ENCODE measurements at places on chromosomes 2 and 18. TPM values are rescaled to one million over a fixed set of nuclear protein-coding genes. Genes with fewer than 3 reads are reported as not detected.

The SH3RF3 gene
- total RNA-seq, result 3.4 TPM

The MEP1B gene
- not detected for total RNA-seq

The PRKAG3 gene
- total RNA-seq, result not detected

The CENPA gene
- 7.7 TPM for total RNA-seq

The RAX gene
- not detected for total RNA-seq

The LRRC30 gene
- total RNA-seq, result not detected

The C2orf66 gene
- not detected for total RNA-seq

The ADD2 gene
- not detected for total RNA-seq

The PLEK gene
- total RNA-seq, result under 0.01 TPM

The CLEC4F gene
- not detected for total RNA-seq

The GAL3ST2 gene
- total RNA-seq, result not detected

The DYNAP gene
- not detected for total RNA-seq

The ACMSD gene
- not detected for total RNA-seq

The MAPK4 gene
- total RNA-seq, result not detected

The GPR155 gene
- 4.4 TPM for total RNA-seq

The TRIM43 gene
- not detected for total RNA-seq

The GRHL1 gene
- 0.56 TPM for total RNA-seq

The KRTCAP3 gene
- total RNA-seq, result not detected

The L3MBTL4 gene
- under 0.01 TPM for total RNA-seq

The ASTL gene
- total RNA-seq, result not detected

The CDK15 gene
- total RNA-seq, result 33.0 TPM

The GPR45 gene
- not detected for total RNA-seq

The GCG gene
- total RNA-seq, result not detected

The SLC4A5 gene
- total RNA-seq, result not detected

The KCNG3 gene
- total RNA-seq, result under 0.01 TPM

The ELOA2 gene
- total RNA-seq, result not detected

The MTCL1 gene
- total RNA-seq, result 38.6 TPM

The COBLL1 gene
- total RNA-seq, result 1.1 TPM

The OXER1 gene
- not detected for total RNA-seq

The GTF2A1L gene
- not detected for total RNA-seq

The ABCB11 gene
- total RNA-seq, result not detected

The EVX2 gene
- not detected for total RNA-seq

All from IMR-90 (cell line).